Activated T-cell treated with anti-CD3 and anti-CD28 coated beads, Interleukin-2, amount 50 U/mL, for 1 hour (primary cell): ENCODE measurements at places on chromosomes 1 and 21.

DNA sequence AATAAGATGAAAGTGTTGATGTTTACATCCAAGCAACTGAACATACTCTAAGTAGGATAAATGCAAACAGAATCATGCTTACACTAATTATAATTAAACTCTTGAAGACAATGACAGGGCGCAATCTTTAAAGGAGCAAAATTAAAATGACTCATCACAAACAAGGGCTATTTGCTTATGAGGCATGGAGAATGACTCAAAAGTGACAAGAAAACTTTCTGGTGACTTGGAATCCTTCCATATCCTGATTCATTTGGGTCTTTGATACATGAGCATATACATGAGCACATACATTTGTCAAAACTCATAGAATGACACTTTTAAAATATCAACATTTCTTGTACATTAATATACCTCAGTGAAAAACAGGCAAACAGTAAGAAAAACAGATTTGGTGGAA lies 1632.3 kb downstream of the KCNT2 start:
- no peak for DNase-seq

DNA sequence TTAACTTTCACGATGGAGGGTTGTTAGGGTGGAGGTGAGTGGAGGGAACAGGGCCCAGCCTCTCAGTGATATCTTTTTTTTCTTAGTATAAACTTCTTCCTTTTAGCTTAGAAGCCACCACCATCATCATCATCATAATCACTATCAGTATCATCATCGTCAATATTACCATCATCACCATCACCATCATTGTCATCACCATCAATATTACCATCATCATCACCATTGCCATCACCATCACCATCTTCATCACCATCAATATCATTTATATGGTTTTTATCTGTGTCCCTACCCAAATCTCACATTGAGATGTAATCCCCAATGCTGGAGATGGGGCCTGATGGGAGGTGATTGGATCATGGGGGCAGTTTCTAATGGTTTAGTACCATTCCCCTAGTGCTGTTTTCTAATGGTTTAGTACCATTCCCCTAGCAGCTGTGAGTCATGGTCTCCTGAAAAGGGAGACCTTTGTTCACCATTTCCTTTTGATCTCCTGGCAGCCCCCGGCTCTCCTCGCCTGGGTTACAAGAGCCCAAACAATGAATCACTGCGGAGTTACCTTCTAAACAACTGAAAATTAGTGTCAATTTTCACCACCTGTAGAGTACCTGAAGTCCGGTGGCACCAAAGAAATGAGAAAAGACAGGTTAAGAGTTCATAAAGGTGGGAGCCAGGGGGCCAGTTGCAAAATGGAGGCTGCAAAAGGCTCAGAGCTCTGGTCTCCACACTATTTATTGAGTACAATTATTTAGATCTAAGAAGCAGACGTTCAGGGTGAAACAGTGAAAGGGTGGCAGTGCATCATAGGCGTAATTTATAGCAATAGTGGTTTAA lies 3.1 kb upstream of the PLA2G2E start:
- no peak for DNase-seq

DNA sequence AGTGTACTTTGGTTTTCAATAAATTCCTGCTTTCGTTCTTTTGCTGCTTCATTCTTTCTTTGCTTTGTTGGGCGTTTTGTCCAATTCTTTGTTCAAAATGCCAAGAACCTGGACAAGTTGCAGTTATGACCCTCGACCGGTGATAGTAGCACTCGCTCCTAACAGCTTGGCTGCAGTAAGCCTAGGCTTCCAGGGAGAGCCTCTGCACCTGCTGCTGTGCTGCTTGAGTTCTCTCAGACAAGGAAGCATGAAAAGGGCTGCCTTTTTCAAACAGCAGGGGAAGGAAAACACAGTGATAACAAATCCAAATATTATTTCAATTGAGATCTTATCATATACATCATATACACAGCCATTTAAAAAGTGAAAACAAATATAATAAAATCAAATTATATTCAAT lies 12.8 kb upstream of the RIPK4 start:
- no peak for DNase-seq

GRCh38 chr1:16413191-16413590 lies 24.0 kb downstream of the SPATA21 start:
- no peak for DNase-seq

DNA sequence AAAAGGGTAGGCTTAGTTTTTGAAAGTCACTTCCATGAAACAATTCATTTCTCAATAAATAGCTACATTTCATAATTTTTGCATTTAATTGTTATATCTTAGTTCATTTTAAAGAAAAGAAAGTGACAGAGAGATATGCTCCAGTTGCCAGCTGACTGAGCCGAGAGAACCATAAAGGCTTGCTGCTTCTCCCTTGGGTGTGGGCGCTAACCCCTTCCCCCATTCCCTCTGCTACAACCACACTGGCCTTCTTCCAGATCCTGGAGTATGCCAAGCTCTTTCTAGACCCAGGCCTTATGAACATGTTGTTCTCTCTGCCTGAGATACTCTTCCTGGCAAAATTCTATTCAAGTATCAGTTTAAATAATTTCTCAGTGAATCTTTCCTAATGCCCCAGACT lies 12.3 kb downstream of the SORT1 start:
- no peak for DNase-seq
